ENCODE measurements at places on chromosomes 1 and 21.

DNA sequence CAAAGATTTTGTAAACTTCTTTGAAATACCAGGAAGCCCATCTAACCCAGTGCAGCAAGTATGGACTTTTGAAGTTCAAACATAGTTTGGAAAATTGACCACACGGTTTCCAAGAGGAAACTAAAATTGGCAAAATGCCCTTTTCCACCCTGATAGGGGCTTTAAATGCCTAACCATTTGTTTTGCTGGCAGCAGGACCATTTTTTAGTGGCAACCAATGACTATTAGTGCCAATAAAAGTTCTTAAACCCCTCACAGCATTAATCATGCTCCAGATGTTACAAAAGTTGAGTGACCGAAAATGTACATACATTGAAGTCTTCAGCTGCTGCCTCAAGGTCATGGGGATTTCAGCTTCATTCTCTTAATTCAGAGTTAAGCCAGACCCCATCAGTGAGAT is 46.4 kb upstream of the ENAH start:
- DNase-seq = no peak

DNA sequence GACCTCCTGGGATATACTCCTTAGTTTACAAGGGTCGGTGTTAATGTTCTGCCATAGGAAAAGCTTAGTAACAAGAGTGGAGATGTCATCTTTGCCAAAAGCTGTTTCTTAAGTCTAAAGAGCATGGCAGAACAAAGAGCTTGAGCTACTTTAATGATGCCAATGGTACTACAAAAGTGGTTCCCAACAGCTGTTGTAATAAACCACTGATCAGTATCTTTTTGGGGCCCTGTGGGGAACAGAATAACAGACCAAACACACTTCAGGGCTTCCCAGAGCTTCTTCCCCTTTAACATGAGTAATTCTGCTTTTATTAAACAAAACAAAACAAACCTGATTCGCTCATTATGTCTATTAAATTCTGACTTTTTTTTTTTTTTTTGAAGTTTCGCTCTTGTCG is 116.3 kb downstream of the NCAM2 start:
- no peak for DNase-seq

GRCh38 chr1:174746024-174746808 is 253.5 kb upstream of the CACYBP start:
- DNase-seq = no peak

DNA sequence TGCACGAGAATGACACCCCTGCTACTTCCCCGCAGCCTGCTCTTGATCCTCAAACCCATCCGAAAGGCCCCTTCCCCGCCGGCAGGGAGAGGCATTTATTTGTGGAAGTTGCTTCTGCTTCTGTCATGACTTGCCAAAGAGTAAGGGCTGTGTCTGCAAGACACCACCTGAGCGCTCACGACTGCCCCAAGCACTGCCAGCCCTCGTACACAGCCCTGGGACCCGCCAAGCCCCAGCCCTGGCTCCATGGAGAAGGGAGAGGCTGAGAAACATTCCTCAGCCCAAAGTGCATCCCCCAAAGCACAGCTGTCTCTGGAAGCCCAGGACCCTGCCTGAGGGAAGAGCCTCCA is 6.3 kb upstream of the TPRG1L start:
- DNase-seq = no peak

DNA sequence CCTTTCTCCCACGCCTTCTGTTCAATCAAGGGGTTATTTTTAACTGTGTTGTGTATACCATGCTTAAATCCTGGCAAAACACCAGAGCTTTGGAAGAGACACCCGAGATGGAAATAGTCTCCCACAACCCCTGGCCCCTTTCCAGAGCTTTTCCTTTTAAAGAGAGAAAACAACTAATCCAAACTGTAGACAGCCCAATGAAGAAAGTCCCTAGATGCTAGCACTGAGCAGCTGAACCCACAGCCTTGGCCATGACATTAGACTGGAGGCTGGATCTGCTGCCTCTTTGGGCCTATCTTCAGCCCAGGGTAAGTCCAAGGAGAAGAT is 64.9 kb upstream of the ARTN start:
- no peak for DNase-seq
